Activated CD4-positive, CD25-positive, alpha-beta regulatory T cell (primary cell): ENCODE measurements at places on chromosomes 6 and 20.
A peak's percentile ranks its signal among the peaks of the same experiment; 100 is the strongest.

DNA sequence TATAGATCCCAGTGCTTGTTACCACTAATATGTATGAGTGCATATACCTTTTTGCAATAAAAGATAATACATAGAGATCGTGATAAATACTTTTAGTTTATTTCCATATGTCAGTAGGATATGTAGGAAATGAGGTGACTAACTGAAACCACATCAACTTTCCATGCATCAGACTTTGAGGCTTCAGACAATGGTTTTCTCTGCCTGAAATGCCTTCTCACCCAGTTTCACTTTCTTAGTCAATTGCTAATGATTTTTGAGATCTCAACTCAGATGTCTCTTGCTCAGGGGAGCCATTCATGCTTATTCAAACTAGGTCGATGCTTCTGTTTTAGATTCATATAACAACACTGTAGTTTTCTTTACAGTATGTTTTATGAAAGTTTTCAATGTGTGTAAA, 626.6 kb upstream of the ADGRB3 start:
- DNase-seq: no peak

DNA sequence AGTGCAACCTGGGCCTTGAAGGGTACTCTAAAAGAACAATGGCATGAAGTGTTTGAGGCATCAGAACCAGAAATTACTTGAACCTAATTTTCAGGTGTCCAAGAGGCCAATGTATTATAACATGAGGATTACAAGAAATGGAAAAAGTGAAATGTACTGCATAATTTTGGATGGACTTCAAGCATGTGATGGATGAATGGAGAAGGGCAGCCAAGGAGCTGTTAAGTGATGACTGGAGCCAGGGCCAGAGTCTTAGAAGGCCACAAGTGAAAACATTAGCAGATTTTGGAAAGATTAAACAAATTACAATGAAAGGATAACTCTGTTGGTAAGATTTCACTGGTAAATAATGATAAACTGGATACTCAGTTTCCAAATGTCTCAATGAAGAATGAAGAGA, 738.2 kb downstream of the CD109 start:
- DNase-seq: no peak

DNA sequence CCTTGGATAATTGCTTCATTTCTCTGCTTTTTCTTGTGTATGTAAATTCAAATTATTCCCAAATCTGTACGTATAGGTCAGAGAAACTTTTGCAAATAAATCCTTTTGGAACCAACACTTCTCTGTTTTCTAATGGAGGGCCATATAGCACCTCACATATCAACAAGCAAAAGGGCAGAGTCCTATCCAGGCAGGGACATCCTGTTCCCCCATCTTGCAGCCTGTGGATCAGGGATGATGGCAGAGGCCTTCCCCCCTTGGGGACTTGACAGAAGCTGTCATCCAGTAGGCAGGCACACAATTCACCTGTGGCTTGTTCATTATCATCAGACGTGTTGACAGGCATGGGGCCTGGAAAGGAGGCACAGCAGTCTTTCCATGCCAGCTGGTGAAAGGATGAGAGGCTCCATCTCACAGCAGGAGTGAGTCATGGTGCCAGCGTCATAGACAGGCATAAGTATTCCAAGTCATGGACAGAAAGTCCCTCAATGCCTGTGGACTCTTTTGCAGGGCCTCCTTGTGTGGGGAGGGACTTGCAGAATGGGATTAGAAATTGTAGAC, 31.8 kb upstream of the PLEKHG1 start:
- no peak for DNase-seq

- no peak for DNase-seq
Measured at GRCh38 chr20:41854765-41855164, 236.6 kb upstream of the CHD6 start.

GRCh38 chr6:13120483-13121482, 207.6 kb downstream of the TBC1D7 start:
- DNase-seq: no peak

- no peak for DNase-seq
Measured at GRCh38 chr6:16630026-16630643, 131.1 kb downstream of the ATXN1 start.

- no peak for DNase-seq
Measured at GRCh38 chr6:99121748-99122147, 174.0 kb upstream of the FBXL4 start.

DNA sequence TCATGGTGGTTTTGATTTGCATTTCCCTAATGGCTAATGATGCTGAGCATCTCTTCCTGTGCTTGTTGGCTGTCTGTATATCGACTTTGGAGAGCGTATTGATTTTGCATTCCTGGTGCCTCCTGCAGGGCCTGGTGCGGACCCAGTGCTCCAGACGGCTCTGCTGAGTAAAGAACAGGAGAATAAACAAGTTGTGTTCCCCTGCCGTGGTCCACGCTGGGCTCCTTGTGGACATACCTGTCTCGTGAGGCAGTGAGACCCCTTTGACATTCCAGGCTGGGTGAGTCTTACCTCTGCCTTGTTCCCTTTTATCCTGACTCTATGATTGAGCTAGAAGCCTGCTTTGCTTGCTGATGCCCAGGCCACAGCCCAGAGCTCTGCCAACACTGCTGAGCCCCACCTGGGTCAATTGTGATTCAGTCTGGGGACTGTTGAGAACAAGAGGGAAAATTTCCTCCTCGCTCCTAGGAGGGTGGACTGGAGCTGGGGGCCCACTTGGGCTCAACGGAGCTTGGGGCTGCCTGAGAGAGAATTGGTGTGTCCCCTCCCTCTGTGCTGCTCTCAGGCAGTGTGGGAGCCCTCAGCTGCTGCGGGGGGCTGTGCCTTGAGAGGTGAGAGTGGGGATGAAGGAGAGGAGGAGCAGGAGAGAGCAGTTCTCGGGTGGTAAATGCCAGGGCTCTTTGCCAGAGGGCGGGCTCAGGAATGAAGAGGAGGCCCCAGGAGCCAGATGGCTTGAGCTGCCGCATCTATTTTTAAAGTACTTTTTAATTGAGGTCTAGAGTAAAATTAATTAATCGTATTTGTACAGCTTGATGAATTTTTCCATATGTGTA, 43.7 kb upstream of the PMEPA1 start:
- no peak for DNase-seq

DNA sequence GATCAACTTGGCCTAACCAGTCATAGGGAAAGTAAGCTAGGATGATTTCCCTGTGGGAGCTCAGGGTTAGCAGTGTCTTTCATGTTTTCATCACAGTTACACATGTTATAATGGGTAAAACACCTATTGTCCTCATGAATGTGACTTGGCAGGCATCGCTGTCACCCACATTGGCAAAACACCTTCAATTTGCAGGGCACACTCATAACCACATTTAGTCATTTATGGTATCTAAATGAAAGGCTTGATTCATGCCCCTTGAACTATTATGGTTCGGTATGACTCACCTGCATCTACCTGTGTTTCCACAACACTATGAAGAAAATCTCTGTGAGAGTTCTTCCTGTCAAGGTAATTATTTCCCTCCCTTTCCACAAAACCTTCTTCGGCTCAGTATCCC, 49.2 kb downstream of the FRK start:
- no peak for DNase-seq

- no peak for DNase-seq
Measured at GRCh38 chr20:20014659-20015058, 2.5 kb upstream of the NAA20 start.

GRCh38 chr6:166687879-166688205, 60.8 kb upstream of the RPS6KA2 start:
- DNase-seq: no peak

GRCh38 chr20:60170116-60170515, 211.9 kb downstream of the CDH26 start:
- DNase-seq: no peak

GRCh38 chr6:158387036-158387435, 74.8 kb downstream of the TULP4 start:
- DNase-seq: no peak

- DNase-seq: no peak
Measured at GRCh38 chr20:33999025-33999649, 5.4 kb downstream of the RALY start.

DNA sequence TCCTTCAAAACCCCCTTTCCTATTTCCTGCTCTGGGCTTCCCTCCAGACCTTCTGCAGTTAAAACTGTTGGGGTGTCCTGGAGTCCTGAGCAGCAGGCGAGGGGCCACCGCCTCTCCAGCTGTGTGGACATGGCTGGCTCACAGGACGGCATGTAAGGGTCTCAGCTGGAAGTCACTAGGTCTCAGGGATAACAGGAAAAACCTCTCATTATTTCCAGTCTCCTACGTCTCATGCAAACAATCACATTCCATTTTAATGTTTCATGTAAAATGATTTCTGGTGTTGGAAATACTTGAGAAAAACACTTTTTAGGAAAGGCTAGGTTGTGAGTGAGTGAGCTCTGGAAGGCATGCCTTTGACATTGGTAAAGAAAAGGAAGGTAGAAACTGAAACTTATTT, 158.7 kb downstream of the SCML4 start:
- DNase-seq: no peak

GRCh38 chr6:27668442-27669294, 195.8 kb upstream of the ZNF184 start:
- DNase-seq: peak; percentile 33

DNA sequence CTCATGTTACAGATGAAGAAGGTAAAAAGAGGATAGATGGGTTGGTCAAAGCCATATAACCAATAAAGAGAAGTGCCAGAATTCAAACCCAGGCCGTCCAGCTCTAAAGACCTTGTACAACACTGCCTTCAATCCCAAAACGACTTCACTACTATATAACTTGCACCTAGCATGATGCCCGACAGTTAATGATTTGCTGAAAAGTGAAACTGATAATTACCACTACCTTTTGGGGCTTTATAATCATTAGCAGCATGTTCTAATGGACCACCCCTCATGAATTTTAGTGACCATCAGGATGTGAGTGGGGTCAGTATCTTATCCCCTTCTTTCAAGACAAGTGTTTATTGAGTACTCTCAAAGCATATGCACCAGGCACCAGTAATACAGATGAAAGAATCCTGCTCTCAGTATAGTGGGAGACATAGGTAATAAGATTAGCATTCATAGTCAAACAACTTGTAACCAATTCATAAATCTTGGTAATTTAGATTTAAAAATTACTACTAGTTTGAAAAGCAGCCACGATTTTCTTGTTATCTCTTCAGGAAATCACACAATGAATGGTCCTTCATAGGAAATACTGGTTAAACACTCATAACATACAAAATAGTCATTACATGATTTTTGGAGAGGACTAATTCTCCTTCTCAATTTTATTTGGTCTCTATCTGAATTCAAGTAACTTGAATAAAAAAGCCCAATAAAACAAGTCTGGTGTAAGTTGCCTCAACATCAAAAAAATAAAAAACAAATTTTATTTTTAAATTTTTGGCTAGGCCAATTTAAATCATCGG, 98.0 kb downstream of the EPB41L2 start:
- DNase-seq: no peak

DNA sequence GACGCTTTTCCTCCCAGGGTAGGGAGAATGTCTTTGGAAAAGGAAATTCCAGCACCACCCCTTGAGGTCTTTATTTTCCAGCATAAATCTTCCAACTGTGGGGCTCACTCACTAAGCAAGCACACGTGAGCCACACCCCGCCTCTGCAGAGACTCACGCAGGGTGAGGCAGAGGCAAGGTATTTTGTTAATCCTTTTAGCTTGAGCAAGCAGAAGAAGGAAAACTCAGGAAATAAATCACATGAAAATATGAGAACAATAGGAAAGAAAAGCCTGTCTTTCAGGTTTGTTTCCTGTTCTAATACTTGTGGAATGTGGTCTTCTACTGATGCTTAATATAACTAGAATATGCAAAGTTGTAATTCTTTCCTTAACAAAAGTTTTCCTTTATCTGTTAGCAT, 4.1 kb upstream of the PHACTR2 start:
- DNase-seq: no peak

DNA sequence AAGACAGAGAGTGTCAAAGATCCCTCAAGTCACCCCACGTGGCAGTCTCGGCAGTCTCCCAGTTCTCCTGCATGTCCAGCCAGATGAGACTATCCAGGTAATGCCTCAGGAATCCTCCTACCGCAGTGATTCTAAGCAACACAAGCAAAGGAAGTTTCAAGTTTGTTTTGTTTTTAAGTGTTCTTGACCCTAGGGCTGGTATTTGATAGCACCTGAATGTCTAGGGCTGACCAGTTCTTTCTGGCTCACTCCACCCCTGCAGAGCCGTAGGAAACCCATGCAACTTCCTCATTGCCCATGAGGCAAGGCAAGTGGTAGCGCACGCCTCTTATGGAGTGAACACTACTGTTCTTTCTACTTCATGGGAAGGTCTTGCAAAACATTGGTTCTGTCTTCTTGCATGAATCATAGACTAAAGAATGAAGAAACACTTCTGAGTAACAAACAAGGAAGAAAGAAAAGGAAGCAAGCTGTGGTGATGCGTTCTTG, 24.8 kb upstream of the FOXQ1 start:
- no peak for DNase-seq

- DNase-seq: no peak
Measured at GRCh38 chr6:169933839-169934698, 182.6 kb downstream of the ERMARD start.

DNA sequence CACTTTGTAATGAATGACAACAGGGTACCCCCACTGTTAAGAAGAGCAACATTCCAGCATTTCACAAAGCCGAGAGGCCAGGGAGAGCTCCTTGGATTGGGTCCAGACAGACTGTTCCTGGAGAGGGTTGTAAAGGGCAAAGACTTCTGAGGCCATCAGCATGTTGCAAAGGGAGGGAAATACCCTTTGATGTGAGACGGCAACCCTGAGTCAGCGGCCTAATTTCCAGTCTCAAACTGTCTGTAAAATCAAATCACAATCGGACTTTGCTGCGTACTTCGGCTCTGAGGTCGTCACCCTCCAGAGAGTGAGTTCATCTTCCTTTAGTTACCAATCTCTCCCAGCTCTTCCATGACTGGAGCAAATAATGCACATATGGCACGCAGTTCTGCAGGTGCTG, 101.0 kb upstream of the DTNBP1 start:
- DNase-seq: no peak

DNA sequence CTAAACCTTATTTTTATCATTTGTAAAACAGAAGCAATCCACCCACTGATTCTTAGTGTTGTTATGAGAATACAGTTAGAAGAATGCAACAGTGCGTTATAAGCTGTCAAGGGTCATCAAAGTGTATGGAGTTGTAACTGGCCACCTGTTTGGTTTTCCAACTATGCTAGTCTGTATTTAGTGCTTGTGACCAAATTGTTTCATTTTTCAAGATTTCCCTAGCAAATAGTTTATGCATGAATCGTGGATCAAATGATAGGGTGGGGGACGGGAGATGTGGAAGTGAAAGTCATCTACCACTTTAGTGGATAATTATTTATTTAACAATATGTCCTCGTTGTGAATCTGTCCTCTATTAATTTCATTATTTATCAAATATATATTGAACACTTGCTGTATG, 175.4 kb upstream of the HDDC2 start:
- no peak for DNase-seq

DNA sequence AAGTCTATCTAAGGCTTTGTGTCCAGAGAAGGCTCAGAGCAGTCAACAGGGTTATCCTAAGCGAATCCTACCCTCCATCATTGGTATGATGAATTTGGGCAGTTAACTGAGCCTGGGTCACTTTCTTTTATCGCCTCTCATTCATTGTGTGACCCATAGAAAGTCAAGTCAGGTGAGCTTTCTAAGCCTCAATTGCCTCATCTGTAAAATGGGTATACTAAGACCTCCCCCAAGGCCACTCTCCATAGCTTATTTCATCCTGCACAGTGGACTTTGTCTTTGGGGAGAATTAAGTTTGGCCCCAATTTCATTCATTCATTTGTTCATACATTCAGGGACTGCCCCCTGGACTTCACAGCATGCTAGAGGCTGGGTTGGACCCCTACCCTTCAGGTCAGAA, 110.5 kb downstream of the DHX35 start:
- DNase-seq: no peak
